NCI-H2171 treated with DMSO at 0.1 percent for 48 hours (cell line): ENCODE measurements at places on chromosomes 6 and 20.

DNA sequence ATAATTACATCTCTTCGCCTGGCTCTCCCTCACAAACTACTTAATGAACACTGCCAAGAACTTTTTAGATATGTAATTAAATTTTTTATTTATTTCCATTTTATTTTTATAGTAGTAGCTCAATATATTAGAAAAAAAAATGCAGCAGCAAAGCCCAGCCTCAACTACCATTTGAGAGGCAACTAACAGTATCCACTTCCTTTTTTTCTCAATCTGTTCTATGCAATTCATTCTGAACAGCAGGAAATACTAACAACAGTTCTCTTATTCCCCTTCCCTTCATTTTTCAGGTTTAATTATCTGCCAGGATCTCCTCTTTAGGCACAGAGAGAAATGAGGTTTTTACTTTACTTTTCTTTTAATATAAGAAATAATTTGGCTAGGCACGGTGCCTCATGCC lies 112.7 kb downstream of the ZNF217 start:
- DNase-seq = no peak

GRCh38 chr20:51076786-51077685 lies 54.1 kb upstream of the KCNG1 start:
- peak; percentile 54 for DNase-seq

DNA sequence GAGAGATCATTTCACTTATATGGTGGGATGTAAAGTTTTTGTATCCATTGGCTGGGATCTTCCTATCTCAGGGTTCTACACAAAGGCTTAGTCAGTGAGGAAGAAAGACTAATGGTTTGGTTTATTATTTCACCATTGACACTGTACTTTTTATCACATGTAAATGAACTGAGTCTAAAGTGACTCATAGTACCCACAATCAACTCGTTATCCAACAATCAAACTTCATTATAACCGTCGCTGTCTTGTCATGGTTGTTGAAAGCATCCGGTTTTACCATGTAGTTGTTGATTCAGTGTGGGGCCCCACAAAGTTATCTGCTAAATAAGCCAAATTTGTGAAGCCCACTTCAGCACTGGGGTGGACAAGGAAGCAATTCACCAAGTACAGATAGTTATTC lies 55.8 kb upstream of the MTRF1L start:
- no peak for DNase-seq

DNA sequence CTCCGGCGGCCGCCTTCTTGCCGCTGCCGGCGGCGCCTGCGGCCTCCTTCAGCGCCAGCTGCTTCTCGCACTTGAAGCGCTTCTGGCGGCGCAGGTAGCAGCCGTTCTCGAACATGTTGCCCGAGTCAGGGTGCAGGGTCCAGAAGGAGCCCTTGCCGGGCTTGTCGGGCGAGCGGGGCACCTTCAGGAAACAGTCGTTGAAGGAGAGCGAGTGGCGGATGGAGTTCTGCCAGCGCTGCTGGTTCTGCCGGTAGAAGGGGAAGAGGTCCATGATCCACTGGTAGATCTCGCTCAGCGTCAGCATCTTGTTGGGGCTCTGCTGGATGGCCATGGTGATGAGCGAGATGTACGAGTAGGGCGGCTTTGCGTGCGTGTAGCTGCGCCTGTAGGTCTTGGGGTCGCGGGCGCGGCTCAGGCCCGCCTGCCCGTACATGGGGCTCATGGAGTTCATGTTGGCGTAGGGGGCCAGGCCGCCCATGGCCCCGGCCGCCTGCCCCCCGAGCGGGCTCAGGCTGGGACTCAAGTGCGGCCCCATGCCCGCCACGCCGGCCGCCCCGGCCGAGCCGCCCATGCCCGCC lies 1.9 kb downstream of the FOXA2 start:
- no peak for DNase-seq

GRCh38 chr20:59748619-59749191 lies 144.4 kb downstream of the PHACTR3 start:
- DNase-seq = no peak

DNA sequence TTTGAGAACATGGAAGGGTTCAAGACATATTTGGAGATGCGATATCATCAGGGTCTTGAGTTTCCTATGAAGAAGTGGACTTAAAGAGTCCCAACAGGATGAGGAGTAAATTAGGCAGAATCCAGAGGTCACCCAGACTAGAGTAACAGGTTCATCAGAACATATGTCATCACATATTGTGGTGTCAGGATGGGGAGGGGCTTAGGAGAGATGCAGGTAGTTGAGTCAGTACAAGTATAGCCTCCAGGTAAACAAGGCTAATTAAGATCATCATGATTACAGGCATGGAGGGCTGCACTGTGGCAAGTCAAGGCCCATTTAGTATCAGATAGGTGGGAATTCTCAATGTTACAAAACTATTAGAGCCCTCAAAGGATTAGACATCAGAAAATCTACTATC lies 90.1 kb upstream of the PAK5 start:
- DNase-seq = no peak

GRCh38 chr6:11497881-11498280 lies 39.7 kb upstream of the TMEM170B start:
- DNase-seq = no peak

DNA sequence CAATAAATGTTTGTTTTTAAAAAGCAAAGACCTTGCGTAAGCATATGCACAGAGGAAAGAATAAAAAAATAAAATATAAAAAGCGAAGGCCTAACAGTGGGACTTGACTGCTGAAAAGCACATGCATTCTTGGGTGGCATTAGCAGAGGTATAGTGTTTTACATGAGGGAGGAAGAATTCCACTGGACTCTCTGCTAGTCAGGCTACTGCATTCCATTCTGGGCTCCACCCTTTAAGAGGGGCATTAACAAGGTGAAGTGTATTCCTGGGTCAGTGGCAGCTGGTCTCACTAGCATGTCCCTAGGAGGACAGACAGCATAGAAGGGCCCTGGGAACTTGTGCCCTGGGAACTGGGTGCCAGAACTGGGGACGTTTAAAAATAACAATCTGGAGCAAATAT lies 134.1 kb downstream of the SOBP start:
- DNase-seq = no peak

DNA sequence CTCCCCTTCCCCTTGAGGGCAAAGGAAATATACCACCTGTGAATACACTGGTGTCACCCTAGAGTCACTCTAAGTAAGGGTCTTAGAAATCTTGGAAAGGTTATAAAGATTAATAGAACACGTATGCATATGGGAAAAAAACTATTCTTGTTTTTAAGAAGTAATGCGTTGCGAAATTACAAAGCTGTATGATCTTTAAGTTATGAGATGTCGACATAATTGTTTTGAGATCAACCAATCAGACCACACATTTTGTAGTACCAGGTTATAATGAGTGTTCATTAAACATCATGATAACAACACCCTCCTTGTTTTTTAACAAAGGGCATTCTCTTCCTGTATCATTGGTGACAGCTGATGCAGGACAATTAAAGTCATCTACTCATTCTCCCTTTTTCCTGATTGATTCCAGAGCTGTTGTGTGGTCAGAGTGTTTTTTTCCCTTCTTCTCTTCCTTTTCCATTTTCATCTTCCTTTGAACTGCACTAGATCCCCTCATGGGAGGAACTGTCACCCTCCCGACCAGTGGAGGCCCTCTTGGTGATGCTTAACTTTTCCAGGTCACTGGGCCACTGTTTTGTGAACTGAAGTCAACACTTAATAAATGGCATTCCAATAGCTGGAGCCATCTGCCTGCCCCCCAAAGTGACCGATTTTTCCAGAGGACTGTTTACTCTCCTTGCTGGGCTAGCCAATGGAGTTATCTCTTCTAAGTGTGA lies 37.0 kb downstream of the PRDM1 start:
- DNase-seq = no peak

GRCh38 chr20:45998761-45999160 lies 9.9 kb upstream of the MMP9 start:
- DNase-seq = no peak

DNA sequence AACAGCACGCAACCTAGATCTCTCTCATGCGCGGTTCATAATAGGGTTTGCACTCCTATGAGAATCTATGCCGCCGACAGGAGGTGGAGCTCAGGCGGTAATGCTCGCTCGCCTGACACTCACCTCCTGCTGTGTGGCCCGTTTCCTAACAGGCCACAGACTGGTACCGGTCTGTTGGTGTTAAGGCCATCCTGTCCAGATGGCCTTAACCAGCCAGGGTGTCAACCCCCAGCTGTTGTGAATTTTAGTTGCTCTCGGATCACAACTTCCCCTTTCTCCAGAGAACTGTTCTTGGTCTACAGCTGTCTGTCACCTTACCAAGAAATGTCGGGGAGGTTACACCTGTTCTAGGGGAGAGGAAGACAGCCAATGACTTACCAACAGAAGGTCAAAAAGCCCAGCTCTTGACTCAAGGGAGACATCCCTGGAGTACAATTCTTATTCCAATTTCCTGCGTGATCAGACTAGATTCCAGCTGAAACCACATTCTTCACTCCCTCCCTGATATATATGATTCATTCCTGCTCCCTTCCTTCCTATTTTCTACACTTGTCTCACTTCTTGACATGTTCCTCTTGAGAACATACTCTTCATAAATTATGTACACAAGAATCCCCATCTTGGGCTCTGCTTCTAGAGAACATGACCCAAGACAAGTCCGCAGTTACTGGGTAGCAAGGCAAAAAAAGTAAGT lies 23.1 kb upstream of the DNAAF9 start:
- DNase-seq = no peak

DNA sequence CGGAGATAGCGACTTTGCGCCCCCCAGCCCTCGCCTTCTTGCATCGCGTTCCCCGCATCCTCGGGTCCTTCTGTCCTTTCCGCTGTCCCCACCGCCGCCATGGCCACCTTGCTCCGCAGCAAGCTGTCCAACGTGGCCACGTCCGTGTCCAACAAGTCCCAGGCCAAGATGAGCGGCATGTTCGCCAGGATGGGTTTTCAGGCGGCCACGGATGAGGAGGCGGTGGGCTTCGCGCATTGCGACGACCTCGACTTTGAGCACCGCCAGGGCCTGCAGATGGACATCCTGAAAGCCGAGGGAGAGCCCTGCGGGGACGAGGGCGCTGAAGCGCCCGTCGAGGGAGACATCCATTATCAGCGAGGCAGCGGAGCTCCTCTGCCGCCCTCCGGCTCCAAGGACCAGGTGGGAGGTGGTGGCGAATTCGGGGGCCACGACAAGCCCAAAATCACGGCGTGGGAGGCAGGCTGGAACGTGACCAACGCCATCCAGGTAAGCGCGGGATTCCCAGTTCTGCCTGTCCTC lies 401 bp downstream of the SLC32A1 start:
- DNase-seq = no peak

DNA sequence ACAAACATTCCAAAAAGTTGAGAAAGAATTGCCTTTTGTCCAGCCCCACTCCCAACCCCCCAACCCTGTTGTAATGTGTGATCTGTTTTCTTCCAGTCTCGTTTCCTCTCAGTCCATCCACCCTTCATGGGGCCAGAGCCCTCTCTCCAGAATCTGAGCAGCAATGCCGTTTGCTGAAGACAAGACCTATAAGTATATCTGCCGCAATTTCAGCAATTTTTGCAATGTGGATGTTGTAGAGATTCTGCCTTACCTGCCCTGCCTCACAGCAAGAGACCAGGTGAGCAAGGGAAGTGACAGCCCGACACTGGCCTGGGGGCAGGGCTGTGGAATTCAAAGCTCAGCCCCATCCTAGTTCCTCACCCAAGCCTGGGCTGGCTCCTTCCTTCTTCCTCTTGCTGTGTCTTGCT lies 7.8 kb downstream of the MAVS start:
- DNase-seq = no peak

- DNase-seq = peak; percentile 81
These were observed 78.0 kb upstream of the MPC1 start for GRCh38 chr6:166460473-166461437.

- no peak for DNase-seq
These were observed 60.7 kb downstream of the SUN5 start for GRCh38 chr20:32943490-32944052.

GRCh38 chr6:13795041-13795750 lies 19.2 kb downstream of the MCUR1 start:
- DNase-seq = peak; percentile 81

GRCh38 chr6:160260803-160261450 lies 2.3 kb upstream of the SLC22A2 start:
- no peak for DNase-seq
